ENCODE measurements at places on chromosomes 5 and 9.

- no peak for ATAC-seq
These were observed 838.3 kb downstream of the TLE4 start for GRCh38 chr9:80410106-80410505.

- ATAC-seq = no peak
These were observed 13.9 kb downstream of the TGFBI start for GRCh38 chr5:136042665-136043121.

DNA sequence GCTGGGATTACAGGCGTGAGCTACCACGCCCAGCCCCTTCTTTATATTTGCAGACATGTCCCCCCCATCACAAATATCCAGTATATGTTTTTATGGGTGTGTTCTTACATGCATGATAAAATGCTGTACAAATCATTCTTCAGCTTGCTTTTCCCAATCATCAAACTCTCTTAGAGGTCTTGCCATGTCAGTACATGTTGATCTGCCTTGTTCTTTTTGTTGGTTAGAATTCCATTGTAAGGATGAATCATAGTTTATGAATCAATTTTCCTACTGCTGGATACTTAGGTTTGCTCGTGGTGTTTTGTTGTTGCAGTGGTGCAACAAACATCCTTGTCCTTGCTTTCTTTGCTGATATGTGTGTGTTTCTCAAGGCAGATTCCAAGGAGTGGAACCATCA lies 79.9 kb upstream of the NEURL1B start:
- no peak for ATAC-seq

DNA sequence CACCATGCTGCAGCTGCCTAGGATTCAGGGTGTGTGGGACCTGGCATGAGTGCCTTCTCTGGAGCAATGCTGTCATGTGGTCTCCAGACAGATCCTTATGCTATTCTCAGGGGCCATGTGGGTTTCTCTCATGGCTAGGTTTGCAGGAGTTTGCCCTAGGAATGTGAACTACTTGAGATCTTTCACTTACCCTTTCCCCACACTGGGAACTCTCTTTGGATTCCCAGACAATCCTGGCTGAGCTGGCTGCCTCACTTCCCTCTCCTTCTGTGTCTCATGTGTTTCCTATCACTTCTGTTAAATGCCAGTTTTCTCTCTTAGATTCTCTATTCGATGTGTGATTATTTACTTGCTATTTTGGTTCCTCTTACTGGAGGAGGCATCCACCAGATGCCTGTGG lies 270.2 kb upstream of the RASA1 start:
- no peak for ATAC-seq

DNA sequence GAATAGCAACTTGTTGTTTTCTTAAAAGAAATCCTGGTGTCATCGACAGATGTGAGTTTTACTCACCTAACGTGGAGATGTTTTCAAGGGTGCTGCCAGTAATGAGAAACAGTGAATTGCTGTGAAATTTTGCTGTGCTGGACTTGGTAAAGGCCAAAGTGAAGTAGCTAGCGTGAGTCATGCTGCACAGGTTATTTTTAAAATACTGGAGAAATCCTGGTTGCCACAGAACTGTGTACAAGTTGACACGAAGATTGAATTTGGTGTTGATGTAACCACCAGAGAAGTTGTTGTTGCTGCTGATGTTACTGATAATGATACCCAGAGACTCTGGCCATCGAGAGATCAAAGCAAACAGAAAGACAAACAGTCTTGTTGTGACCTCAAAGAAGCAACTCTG lies 187.9 kb upstream of the NFIL3 start:
- no peak for ATAC-seq

- no peak for ATAC-seq
These were observed 31.5 kb upstream of the NKD2 start for GRCh38 chr5:976849-977751.

Data from activated CD4-positive, CD25-positive, alpha-beta regulatory T cell treated with anti-CD3 and anti-CD28 coated beads, Interleukin-2, amount 50 U/mL, for 24 hours (primary cell).